ENCODE measurements at places on chromosomes 12 and 14. TPM values are rescaled to one million over a fixed set of nuclear protein-coding genes. Genes with fewer than 3 reads are reported as not detected.

The SPX gene
- total RNA-seq = 0.07 TPM

The SLCO1B1 gene
- not detected for total RNA-seq

The NUAK1 gene
- total RNA-seq = 7.5 TPM

The ATF7 gene
- total RNA-seq = 3.7 TPM

The HCAR2 gene
- not detected for total RNA-seq

The BCL2L2 gene
- total RNA-seq = 14.0 TPM

The PLXNC1 gene
- 0.66 TPM for total RNA-seq

The SLC17A8 gene
- not detected for total RNA-seq

The SERPINA4 gene
- not detected for total RNA-seq

The NTF3 gene
- total RNA-seq = not detected

Data from HT1080 (cell line).